ENCODE measurements at places on chromosomes 5 and 9. TPM values are rescaled to one million over a fixed set of nuclear protein-coding genes. Genes with fewer than 3 reads are reported as not detected.

Gene GDNF
- not detected for total RNA-seq

Gene FCHSD1
- total RNA-seq, result 99.1 TPM

Gene ROPN1L
- 1.5 TPM for total RNA-seq

Gene PGM5
- not detected for total RNA-seq
